Stimulated activated CD8-positive, alpha-beta memory T cell treated with anti-CD3 and anti-CD28 coated beads, Interleukin-7, amount 100 ng/mL, for 48 hours (primary cell): ENCODE measurements at places on chromosomes 1 and 21.

DNA sequence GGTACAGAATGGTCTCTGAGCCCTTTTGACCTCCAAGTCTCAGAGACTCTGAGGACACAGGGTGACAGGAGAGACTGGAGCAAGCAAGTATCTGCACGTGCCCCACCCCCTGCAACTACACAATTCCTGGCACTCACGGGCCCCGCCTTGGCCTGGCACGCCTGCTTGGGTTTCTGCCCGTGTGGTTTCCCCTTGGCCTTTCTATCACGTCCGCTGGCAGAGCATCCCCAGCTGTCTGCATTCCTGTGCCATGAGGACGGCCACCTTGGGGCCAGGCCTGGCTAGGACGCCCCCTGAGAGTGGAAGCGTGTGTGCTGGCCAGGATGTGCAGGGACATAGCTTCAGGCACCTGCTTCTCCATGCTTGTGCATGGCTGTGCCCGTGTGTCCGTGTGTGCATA, 14.3 kb upstream of the EDN2 start:
- DNase-seq = no peak

DNA sequence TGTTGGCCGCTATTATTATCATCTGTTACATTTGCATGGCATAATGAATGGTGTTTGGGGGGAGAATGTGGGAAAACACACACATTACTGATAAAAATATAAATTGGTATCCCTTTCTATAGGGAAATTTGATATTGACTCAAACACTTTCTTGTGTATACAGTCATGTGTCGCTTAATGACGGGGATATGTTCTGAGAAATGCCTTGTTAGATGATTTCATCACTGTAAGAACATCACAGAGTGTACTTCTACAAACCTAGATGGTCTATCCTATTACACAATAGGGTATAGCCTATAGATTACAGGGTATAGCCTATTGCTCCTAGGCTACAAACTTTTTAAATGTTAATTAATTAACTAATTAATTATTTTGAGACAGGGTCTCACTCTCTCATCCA, 67.2 kb upstream of the B3GALNT2 start:
- DNase-seq = no peak

DNA sequence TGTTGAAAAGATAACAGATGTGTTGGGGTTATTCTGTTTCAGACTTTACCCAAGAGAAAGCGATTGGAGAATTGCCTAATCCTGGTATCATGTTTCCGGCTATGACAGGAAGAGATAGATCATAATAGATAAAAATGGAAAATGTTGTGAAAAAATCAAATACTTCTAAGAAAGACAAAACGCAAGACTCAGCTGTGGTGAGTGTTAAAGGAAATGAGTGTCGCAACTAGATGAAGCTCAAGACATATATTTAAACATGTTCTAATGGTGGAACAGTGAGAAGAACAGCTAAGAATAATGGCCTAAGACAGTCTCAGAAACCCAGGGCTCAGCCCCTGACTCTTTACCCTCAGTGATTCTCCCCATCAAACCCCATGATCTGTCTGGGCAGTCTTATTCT, 426.7 kb upstream of the RUNX1 start:
- no peak for DNase-seq

DNA sequence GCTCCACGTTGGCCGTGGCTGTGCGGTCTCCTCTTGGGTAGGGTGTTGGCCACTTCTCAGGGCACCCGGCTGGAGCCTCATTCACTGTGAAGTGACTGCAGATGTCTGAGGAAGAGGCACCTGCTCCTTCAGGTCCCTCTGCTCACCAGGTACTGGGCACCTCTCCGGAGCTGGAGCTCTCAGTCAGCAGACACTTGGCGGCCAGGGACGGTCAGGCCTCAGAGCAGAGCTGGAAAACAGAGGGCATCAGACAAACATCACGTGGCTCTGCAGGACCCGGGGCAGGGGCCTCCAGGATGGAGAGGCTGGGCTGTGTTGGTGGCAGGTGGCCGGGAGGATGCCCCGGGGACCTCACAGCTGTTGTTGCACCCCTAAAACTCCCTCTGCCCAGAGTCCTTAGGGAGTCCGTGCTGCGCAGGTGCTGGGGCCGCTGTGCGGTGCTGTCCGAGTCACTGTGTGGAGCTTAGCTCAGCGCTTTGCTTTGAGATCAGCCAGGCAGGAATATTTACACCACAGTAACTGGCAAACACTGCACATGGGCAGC, 59.7 kb downstream of the SLX9 start:
- DNase-seq = no peak

DNA sequence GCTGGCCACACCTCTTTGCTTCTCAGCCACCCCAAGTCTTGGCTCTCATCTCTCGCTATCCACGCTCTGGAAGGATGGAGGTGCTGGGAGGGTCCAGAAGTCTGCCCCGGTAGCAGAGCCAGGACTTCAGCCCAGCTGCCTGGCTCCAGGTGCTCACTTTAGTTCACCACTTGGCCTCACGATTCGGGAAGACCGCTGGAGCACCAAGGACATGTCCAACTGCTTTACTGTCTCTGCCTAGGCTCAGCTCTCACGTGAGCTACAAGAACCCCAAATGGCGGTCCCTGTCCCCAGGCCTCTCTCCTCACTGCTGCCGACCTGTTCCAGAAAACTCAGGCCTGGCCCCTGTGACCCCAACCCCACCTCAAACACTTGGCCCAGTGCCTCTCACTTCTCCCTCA, 3.4 kb downstream of the TRIM11 start:
- no peak for DNase-seq

- no peak for DNase-seq
These were observed 128.4 kb downstream of the TGFB2 start for GRCh38 chr1:218473522-218473921.

DNA sequence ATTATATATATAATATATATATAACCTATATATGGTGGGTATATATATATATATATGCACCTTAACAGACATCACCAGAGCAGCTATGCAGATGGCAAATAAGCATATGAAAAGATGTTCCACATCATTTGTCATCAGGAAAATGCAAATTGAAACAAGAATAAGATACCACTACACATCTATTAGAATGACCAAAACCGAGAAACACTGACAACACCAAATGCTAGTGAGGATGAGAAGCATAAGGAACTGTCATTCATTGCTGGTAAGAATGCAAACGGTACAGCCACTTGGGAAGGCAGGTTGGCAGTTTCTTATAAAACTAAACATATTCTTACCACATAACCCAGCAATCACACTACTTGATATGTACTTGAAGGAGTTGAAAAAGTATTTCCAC, 219.8 kb upstream of the PRMT6 start:
- DNase-seq = no peak

DNA sequence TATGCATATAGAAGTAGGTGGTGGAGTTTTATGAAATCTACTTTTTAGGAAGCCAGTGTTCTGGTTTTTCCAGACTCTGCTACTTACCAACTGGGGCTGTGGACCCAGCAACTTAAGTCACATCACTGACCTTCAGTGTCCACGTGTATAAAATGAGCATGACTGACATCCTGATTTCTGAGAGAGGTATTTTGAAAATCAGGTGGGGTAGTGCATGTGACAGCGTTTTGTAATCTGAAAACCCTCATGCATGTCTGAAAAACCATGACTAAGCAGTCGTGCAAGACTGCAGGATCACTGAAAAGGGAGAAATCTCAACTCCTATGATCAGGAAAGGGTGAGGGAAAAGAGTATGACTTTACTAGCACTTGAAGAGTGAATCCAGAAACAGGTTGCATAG, 26.1 kb downstream of the CR1L start:
- no peak for DNase-seq
